Aorta (tissue), 5 donors: ENCODE measurements at places on chromosomes 13 and 19. TPM values are rescaled to one million over a fixed set of nuclear protein-coding genes. Genes with fewer than 3 reads are reported as not detected.

DNA sequence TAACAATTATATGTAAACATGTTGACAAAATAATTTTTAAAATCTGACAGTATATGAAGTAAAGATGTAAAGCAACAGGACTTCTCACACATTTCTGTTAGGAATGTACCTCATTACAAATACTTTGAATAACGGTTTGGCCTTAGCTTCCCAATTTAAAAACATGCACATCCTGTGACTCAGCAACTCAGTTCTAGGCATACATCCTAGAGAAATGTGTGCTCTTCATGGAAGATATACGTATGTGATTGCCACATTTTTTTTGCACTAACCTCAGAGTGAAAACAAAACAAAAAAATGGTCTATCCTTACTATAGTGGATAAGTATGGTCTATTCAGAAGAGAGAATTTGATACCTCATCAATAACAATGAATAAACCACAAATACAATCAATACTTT lies 314.6 kb downstream of the LIG4 start:
- no peak for DNase-seq

- DNase-seq, result no peak
These were observed 6.1 kb downstream of the MKNK2 start for GRCh38 chr19:2044709-2045500.

DNA sequence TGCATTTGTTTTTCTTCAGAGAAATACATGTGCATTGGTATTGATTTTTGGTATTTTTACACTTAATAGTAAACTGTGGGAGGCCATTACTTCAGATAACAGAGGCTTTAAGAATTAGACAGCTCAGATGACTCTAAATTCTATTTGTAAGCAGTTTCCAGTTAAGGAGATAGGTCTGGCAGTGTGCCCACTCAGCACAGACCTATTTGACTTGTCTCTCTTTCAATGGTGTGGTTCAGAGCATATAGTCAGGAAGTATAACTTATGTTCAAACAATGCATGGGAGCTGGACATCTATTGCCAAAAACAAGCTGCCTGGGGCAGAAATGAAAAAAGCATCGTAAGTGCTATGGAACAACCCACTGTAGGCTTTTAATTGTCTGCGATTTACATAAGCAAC lies 370.7 kb downstream of the HS6ST3 start:
- no peak for DNase-seq

DNA sequence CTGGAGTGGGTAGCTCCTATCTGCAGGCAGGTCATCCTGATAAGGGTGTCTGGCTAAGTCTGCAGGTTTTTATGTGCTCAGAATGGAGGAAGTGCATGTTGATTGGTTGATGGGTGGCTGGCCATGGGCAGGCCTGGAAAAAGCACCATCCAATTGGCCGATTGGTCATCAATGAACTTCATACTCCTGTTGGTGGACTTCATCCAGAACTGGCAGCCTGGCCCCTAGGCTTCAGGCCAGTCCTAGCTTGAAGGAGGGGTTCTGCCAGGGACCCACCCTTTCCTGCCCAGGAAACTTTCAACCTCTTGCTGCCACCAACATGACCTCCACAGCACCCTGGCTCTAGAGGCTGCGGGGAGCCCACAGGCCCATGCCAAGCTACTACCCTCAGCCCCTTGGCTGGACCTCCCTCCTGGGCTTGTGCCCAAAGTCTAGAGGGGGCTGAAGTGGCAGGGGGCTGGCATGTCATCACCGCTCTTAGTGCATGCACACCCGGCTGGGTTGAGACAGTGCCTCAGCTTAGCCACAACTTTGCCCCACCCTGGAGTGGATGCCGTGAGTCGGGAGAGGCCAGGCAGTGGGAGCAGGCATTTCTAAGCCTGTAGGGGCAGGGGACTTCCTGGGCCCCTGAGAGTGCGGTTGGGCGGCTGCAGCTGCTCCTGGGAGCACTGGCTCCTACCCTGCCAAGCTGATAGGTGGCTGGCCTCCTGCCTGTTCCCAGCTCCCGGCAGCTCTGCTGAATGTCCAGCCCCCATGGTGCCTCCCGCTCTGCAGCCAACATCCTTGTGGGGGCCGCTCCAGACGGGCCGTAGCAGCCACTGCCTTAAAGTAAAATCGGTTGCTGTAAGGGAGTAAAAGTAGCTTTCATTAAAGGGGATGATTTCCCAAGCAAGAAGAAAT lies 13.2 kb downstream of the DNAJC15 start:
- peak; percentile 61 for DNase-seq

DNA sequence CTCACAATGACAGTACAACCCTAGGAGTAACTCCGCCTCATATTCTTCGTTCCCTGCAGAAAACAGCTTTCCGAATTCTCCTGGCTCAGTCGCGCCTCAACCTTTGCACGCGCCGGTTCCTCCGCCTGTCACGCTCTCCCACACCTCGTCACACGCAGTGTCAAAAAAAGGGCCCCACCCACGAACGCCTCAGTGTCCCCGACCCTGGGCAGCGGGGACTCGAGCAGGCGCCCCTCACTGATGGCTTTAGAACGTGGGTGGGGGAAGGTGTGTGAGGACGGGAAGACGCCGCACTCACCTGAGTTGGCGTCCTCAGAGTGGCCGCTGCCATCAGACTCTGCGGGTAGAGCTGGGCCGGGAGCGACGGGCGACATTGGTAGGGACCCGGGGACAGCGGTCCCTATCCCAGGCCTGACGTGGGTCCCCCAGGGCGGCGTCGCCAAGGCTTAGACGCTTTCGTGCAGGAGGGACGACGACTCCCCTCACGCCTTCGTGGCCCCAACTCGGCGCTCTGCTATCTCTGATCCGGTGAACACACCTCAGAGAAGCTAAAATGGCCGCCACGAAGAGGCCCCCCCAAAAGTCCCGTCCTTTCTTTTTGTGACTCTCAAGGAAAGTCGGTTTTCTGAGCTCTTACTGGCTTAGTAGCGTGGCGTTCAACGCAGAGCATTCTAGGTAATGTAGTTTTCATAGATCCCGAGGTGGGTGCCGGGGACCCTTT lies at the start of gene ZNF154:
TSS of gene ZNF154 (minus strand) at position 564 of the 721 bp plus-strand sequence. CDS start at position 331, 233 bp downstream.
- no peak for DNase-seq

The C19orf85 gene
- not detected for total RNA-seq

The SUPT20H gene
- 48.4 TPM for total RNA-seq

DNA sequence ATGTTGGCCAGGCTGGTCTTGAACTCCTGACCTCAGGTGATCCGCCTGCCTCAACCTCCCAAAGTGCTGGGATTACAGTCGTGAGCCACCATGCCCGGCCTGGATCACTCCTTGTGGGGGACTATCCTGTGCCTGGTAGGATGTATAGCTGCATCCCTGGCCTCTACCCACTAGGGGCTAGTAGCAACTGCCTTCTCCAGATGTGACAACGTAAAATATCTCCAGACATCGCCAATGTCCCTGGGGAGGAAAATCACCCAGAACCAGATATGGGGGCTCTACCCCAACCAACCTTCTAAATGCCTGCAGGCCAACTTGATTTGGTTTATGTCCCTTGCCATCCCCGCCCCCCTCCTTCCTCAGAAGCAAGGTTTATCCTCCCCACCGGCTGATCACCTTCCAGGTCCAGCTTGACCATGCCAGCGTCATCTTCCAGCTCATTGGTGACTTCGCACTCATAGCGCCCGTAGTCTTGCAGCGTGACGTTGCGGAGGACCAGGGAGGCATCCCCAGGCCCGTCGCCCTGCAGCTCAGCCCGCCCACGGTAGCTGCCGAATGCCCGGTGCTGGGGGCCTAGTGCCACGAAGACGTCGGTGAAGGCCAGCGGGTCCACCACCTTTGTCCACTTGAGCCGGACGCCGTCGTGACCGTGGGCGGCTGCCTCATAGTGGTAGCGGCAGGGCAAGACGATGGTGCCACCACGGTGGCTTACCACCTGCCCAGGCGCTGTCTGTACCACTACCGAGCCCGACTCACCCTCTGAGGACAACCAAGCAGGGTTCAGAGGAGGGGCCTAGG lies 12.5 kb downstream of the TM6SF2 start:
- no peak for DNase-seq

DNA sequence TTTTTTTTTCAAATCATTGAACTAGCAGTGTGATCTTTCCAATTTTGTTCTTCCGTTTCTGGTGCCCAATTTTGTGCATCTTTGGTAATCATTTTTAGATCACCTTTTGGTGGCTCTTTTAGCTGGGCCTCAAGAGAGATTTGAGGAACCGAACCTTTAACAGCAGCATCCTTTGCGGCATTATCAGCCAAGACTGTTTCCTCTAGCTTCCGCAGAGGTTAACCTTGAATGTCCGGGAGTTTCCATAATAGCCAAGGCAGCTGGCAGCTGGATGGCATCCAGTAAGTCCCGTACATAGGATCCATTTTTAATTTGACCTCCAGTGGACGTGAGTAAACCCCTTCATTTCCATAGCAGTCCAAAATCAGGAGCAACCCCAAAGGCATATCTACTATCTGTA lies 9.6 kb downstream of the IRGC start:
- no peak for DNase-seq

The ZNF560 gene
- not detected for total RNA-seq

The F7 gene
- total RNA-seq, result 0.69 TPM

DNA sequence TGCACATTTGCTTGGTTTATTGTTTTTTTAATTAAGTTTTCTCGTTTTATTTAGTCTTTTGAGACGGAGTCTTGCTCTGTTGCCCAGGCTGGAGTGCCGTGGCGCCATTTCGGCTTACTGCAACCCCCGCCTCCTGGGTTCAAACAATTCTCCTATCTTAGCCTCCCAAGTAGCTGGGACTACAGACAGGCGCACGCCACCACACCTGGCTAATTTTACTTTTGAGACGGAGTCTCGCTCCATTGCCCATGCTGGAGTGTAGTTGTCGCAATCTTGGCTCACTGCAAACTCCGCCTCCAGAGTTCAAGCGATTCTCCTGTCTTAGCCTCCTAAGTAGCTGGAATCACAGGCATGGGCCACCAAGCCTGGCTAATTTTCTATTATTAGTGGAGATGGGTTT lies 1.3 kb downstream of the RPS9 start:
- no peak for DNase-seq

DNA sequence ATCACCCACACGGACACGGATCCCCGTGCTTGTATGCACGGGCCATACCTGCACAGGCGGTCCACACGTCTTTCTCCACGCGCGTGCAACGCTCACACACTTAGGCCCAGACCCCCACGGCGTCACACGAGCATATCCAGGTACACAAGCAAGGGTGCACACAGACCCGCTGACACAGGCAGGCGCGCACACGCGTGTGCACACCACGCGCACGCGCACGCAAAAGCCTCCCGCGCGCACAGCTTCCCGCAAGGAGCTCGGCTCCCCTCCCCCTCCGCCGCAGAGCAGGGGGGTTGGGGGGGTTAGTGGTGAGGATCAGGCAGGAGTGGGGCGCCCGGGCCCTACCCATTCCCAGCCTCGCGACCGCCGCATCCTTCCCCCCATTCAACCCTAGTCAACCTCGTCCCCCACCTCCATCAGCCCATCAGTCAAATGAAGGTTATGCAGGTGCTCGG lies 407 bp downstream of the RAB3A start:
- DNase-seq, result no peak

DNA sequence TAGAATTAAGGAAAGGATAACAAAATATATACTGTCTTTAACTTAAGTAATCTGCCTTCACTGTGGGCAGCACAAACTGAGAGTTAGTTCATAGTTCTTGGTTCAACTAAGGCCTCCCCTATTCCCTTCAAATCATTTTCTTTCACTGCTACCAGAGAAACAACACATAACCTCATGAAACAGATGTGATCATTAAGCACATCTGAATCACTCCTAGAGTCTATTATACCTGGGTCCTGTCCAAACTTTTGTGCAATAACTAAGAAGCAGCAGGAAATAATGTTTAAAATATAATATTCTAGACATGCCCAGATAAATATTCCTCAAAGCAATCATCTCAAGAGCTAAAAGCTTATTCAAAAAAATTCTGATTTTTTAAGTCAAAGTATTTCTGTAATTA lies 62.9 kb downstream of the ZC3H13 start:
- no peak for DNase-seq

DNA sequence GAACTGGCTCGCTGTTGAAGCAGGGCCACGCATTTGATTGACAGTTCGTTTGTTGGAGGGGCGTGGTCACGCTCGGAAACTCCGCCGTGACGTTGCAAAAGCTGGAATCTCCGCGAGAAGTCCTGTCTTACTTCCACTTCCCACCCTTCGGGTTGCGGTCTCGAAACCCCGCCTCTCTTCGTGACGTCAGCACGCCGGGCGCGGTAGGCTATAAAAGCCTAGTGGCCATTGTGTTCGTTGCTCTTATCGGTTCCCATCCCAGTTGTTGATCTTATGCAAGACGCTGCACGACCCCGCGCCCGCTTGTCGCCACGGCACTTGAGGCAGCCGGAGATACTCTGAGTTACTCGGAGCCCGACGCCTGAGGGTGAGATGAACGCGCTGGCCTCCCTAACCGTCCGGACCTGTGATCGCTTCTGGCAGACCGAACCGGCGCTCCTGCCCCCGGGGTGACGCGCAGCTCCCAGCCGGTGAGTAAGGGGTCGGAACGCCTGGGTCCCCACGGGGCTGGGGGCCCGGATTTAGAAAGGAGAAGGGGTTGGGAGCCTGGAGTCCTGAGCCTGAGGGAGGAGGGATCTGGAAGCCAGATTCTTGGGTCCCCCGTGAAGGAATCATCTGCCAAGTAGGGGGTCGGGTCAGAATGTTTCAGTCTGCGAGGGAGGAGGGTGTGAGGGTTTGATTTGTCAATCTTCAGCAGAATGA lies at the start of gene PPP1R15A:
TSS of gene PPP1R15A (plus strand) at position 240 of the 702 bp plus-strand sequence. CDS start 813 bp downstream, outside the sequence.
- DNase-seq, result peak; percentile 99

- DNase-seq, result no peak
These were observed 19.0 kb upstream of the LEUTX start for GRCh38 chr19:39759457-39760184.

The KLHL1 gene
- not detected for total RNA-seq

GRCh38 chr19:57317503-57317902 lies 2.8 kb upstream of the ZNF543 start:
- DNase-seq, result no peak

DNA sequence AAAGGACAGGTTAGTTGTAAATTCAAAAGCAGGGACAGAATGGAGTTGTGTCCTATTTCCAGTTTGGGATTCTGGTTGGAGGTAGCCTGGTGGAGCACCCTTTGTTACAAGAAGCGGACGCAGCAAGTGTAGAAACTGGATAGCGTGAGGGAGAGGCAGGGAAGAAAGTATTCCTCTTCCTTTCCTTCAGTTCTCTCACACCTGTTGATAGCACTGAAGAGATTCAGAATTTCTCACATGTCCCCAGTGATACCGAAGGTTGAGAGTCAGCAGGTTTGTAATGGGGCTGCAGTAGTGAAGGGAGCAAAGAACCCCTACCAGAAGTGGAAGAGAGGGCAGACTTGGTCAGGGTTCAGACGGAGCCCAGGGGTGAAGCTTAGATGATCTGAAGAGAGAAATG lies 399.2 kb downstream of the SPRY2 start:
- no peak for DNase-seq

- no peak for DNase-seq
These were observed 7.2 kb downstream of the GADD45B start for GRCh38 chr19:2483084-2483483.

The SYCN gene
- not detected for total RNA-seq

DNA sequence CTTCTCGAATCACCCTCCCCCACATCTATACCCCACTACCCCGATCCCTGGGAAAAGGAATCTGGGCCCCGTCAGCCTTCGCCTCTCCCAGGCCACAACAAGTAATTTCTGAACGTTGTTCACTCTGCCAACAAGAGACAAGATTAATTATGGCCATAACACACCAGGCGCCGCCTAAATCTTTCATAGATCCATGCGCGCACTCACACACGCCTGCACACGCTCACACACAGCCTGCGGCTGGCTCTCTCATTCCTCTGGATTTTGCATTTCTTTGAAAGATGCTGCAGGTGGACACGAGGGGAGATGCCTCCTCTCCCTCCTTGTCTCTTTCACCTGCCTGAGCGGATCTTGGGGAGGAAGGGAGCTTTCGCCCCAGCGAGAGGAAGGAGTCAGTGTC lies 17.1 kb downstream of the ZNRF4 start:
- DNase-seq, result no peak

The KLK10 gene
- not detected for total RNA-seq
